ENCODE measurements at places on chromosomes 2 and 18.

DNA sequence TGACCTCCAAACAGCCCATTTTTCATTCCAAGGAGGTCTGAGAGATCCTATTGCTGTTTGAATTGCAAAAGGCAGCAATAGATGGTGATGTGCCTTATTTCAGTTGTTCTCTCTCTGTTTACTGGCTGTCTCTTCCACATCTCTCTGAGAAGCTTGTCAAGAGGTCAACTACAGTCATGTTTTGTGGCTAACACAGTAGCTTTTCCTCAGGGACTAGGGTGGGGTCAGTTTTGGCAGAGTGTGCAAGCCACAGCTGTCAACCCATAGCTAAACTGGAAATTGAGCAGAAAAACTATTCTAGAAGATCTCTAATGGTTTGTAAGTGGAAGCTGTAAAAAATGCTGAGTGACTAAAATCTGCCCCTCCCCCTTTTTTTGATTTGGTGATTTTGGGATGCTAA, 67.1 kb downstream of the DIS3L2 start:
- no peak for DNase-seq

DNA sequence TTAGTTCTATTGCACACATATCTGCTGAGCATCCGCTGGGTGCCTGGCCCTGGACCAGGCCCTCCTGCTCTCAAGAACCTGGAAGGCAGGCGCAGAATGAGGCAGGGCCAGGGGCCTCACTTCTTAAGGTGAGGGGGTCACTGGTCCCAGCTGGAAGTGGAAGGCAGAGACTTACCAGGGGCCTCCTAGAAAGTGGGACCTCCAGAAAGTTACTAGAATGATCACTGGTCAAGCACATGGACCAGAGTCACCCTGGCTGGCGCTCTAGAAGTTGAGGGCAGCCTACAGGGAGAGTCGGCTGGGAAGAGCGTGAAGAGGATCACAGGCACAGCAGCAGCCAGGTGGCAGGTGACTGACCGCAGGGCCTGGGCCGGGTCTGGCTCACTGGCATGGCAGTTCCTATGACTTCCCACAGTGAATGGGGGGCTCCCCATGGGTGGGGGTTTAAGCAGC, 26.1 kb upstream of the MAL start:
- no peak for DNase-seq

GRCh38 chr2:96264086-96264485, 1.7 kb downstream of the TMEM127 start:
- DNase-seq = no peak

DNA sequence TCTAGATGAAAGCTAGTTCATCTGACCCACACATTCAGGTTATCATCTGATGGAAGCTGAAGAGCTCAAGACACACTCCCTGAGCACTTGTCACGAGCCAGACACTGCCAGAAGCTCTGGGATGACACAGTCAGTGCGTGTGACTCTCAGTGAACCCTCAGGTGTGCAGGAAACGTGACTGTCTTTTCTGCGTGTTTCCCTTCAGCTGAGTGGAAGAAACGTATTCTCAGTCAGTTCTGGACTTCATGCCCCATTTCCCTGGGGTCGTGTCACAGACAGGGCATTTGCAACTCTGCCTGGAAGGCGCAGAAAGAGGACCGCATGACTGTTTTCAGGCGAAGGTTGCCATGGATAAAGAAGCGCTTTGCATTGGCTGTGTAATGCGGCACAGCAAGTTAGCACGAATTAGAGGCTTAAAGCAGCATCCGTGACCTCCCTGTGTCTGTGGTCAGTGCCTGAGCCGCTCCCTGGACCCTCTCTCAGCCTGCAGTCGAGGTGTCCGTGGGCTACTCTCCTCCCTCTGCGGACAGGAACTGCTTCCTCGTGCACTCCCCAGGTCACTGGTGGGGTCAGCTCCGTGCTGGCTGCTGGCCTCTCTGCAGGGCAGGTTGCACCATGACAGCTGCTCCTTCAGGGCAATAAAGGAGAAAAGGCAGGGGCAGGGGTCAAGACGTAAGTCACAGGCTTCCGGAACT, 3.3 kb upstream of the ALLC start:
- no peak for DNase-seq

DNA sequence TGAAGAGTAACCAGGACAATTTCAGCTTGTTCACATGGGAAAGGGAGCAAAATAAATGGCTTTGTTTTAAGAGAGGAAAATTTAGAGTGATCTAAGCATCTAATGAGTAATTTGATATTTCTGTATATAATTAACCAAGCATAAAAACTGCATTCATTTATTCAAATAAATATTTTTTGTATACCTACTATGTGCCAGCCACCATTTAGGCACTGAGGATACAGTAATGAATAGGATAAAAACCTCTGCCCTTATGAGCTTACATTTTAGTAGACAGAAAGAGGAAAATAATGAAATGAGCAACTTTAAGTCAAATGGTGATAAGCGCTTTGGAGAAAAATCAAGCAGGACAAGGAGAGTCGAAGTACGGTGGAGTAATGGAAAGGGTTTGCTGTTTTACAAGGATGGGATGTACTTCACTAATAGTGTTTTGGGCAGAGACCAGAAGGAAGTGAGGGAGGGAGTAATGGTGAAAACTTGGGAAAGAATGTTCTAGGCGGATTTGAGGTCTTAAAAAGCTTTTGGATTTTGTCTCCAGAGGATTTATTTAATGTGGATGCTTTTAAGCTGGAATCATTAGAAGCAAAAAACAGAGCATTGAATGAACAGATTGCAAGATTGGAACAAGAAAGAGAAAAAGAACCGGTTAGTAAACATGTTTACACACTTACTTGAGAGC, 17.4 kb downstream of the NDC80 start:
- DNase-seq = no peak

GRCh38 chr2:232609607-232610006, 23.8 kb upstream of the EFHD1 start:
- DNase-seq = no peak

DNA sequence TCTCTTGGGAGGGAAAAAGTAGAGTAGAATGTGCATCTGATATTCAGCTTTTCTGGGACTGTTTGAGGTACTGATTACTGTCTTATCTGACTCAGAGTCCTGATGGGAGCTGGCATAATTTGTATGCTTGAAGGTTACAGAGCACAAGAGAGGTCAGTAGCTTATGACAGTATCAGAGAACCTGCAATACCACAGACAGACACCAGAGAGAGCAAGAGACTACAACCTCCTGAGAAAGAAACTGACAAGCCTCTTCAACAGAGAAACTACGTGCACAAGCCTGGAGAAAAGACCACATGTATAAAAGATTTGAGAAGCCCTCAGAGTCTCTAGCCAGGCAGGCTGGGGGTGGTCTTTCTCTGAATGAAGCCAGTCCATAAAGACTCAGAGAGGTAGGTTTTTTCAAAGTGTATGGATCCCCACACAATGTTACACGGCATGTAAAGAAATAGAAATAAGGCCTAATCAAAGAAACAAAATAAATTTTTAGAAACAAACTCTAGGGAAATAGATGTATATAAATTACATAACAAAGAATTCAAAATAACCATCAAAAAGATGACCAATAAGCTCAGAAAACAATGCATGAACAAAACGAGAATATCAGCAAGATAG, 568.3 kb downstream of the LRRTM4 start:
- DNase-seq = peak; percentile 82

GRCh38 chr2:232132181-232132580, 170.7 kb downstream of the DIS3L2 start:
- DNase-seq = no peak

- peak; percentile 41 for DNase-seq
These were observed 120.2 kb downstream of the INHBB start for GRCh38 chr2:120465989-120466703.

- DNase-seq = peak; percentile 97
These were observed 27.9 kb upstream of the ODC1 start for GRCh38 chr2:10475811-10476660.

DNA sequence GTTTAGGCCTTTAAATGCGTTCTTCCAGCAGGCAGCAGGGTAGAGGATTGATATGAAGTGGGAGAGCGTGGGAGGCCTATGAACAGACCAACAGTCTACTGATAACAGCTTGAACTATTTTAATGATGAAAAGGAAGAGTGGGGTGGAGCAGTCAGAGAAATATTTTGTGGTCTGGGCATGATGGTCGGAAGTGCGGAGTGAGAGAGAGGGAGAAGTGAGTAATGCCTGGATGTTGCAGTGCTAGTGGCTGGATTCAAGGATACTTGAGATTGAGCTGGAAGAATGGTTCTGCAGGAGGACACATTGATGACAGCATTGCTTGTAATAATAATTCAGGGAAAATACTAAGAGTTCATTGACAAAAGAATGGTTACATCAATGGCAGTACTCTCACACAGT, 151.0 kb upstream of the DAPL1 start:
- no peak for DNase-seq

DNA sequence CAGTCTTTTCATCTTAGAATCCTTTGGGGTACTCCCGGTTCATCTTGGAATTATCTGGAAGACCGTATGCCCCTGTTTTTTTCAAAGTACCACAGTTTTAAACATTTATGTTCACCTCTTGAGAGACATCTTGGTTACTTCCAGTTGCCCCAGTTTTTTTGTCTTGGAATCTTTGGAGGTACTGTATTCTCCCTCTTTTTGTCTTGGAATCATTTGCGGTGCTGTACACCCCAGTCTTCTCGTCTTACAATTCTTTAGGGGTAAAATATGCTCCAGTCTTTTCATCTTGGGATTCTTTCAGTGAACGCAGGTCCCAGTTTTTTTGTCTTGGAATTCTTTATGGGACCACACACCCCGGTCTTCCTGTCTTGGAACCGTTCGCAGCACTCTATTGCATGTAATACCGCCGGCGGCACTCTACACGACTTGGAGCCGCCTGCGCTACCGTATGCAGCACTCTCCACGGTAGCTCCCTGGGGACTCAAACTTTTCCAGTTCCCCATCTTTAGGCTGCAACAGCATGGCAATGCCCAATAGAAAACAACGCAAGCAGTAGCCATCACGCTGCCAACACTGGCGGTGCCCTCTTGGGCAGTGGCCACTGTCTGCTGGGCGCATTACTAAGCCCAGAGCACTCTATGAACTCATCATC, 21.2 kb upstream of the ZDBF2 start:
- no peak for DNase-seq

- no peak for DNase-seq
These were observed 37.7 kb downstream of the CD302 start for GRCh38 chr2:159760326-159760725.

- DNase-seq = no peak
These were observed 17.5 kb downstream of the YWHAQ start for GRCh38 chr2:9613291-9613690.

DNA sequence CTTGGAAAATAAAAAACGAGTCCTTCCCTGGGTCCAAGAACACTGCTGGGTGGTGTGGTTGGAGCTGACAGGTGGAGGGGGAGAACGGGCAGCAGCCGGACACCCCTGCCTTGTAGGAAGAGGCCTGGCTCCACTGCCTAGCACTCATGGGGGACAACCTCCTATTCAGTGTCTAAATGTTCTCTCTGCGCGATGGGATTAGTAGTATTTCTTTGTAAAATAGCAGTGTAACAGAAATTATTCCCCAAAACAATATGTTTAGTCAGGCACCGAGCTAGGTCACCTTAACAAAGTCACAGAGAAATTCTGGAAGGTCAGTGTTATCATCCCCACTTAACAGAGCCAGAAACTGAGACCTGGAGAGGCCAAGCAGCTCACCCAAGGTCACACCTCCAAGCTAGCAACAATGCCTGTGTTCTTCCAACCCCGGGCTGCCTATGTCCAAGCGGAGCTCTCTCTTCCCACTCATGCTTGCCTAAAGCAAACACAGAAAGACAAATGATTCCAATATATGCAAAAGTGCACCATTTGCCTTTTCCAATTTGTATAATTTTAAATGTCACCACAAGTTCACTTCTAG, 68.0 kb downstream of the STEAP3 start:
- no peak for DNase-seq

GRCh38 chr2:31196622-31197021, 20.7 kb downstream of the CAPN14 start:
- DNase-seq = no peak

DNA sequence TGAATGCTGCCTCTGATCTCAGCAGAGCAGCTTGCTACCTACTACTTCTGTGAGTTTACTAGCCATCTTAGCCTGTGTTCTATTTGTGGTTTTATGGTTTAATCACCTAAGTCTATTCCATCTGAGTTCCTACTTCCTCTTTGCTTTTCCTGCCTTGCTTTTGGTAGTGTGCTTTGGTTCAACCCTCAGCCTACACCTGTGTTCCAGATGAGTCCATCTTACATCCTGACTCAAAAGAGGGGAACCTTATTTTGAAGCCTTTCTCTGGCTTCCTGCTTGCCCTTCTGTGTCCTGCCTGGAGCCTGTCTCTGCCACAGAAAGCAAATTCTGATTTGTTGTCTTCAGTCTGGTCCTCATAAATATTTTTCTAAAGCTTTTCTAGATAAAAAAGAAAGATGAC, 530.3 kb upstream of the MEX3C start:
- no peak for DNase-seq

DNA sequence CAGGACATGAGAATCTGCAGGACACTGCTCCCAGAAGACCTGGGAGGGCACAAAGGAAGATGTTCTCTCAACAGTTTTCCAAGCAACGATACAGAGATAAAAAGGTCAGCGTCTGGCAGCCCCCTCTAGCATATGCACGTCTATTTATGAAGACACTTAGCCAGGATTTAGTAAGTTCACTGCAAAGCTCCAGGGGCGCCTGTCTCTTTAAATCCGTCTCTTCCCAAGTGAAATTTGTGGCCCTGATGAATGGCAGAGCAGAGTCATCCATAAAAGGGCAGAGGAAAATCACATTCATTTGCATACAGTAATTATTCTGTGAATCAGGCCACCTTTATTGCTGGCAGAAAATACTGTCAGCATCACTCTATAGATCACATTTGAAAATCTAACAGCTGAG, 390.9 kb upstream of the SMIM21 start:
- peak; percentile 69 for DNase-seq

GRCh38 chr2:68765739-68766375, 31.2 kb downstream of the ARHGAP25 start:
- no peak for DNase-seq

- DNase-seq = peak; percentile 80
These were observed 20.7 kb upstream of the DNAH6 start for GRCh38 chr2:84495539-84496146.

- peak; percentile 94 for DNase-seq
These were observed 125.8 kb downstream of the UBE2E3 start for GRCh38 chr2:181106229-181106628.

GRCh38 chr18:61714421-61714820, 178.4 kb downstream of the RNF152 start:
- no peak for DNase-seq

GRCh38 chr18:63138436-63139340, 180.9 kb downstream of the BCL2 start:
- no peak for DNase-seq

- DNase-seq = no peak
These were observed 438.2 kb downstream of the TSN start for GRCh38 chr2:122193622-122194021.

- peak; percentile 58 for DNase-seq
These were observed 35.2 kb downstream of the SETBP1 start for GRCh38 chr18:44715842-44716241.

GRCh38 chr2:16394072-16394985, 271.3 kb downstream of the CYRIA start:
- DNase-seq = peak; percentile 45

All from NCI-H82 (cell line).